Cortex of kidney (tissue), 1 donor: ENCODE measurements at places on chromosomes 7 and 10.

DNA sequence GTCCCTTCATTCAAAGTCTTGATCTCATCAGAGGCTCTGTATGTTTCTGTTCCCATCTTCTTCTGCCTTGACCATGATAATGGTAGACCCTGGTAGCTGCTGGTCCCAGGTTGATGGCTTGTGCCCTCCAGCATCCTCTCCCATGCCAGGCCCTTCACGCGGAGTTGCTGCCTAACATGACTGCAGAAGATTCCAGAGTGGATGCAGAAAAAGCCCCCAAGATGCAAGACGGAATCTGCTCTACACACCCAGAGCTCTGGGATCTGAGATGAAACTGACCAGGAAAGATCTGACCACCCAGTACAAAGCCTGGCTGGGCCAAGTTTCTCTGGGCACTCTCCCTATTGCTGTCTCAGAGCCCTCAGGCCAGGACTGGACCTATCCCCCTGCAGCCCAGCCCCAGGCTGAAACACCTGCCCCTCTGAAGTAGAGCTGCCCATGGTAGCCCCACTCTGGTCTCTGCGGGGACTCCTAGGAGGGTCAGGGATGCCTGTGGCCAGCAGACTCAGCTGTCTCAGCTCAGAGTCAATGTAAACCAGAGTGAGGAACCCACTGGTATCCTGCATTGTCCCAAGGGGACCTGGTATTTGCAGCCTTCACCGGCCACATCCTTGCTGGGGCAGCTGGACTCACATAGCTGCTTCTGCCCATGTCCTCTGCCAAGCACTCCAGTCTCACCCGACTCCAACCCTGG is 9.5 kb upstream of the FRMD4A start:
- no peak for DNase-seq

DNA sequence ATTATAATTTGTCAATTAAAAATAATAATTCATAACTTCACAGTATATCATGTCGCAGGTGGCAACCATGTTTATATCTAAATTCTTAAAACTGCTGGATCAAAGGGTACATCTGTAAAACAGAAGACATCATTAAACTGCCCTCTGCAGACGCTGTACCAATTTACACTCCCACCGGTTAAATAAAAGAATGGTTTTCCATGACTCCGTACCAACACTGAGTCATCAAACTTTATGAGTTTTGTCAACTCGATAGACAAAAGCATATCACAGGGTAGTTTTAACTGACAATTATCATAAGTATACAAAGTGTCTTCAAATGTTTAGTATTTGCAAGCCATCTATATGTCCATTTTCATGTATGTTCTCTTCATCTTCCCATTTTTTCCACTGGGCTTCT is 5.7 kb upstream of the GSTK1 start:
- DNase-seq, result no peak

- no peak for DNase-seq
Measured at GRCh38 chr10:396107-396506, 260.9 kb downstream of the ZMYND11 start.

DNA sequence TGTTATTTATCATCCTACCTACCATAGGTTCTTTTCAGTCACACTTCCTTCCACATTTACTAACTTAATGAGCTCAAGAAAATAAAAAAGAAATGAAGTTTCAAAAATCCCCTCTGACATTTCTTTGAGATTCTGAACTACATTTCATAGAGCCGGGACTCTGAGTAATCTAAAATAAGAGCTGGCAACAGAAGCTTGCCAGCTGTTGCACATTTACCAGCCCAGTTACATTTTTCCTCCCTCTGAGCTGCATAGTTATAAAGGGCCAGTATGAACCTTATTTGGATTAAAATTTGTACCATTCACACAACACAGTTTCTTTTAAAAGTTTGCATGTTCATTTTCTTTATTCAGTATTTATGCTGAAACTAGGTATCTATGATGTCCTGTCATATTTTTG is 119.5 kb upstream of the CAV2 start:
- DNase-seq, result no peak

DNA sequence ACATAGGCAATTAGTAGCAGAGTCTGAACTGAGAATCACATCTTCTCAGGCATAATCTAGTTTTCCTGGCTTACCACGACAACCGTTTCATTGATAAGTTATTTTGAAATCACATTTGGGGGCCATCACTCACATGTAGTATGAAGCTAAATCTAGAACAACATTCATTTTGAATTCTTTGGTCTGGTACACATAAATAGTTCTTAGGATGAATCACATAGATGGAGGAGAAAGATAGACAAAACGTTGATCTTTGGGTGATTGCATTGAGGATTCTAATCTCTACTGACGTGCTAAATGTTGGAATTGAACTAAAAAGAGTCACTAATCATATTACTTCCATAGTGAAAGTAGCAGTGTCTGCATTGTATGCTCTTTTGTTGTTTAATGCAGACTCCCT is 1022.6 kb downstream of the LRMDA start:
- no peak for DNase-seq

DNA sequence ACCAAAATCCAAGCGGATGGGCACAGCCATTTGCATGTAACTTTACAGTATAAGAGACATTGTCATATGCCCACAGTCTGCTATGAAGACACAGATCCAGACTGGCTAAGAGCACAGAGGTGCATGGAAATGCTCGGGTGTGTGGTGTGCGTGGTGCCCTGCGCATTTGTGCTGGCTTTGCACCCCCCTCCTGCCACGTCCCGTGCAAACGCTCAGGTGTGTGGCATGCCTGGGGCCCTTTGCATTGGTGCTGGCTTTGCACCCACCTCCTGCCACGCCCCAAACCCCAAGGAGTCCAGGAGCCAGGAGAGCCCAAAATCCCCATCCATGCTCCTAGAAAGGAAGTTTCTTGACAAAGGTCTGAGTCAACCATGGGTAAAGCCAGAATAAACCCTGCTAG is 306.2 kb downstream of the PTPRN2 start:
- DNase-seq, result no peak

DNA sequence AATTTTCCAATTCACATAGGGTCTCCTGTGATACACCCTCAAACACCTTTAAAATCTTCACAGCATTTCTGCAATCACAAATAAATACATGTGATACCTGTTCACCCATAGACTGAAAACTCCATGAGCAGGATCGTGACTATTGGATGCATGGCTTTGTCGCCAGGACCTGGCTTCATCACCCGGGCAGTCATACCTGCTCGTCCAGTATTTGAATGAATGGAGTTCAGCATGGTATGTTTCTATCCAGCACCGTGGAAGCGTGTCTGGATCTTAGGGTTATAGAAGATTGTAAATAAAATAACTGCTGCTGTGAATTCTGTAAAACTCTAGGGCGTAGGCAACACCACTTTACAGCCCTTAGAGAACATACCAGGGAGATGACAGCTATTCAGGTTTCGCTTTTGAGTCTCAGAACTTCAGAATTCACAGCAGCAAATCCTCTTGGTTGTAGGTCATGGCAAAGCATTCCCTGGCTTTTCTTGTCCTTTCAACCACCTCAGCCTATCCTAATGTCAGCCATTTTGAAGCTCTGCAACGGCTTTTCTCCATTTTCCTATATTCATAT is 47.4 kb upstream of the USP6NL start:
- no peak for DNase-seq

DNA sequence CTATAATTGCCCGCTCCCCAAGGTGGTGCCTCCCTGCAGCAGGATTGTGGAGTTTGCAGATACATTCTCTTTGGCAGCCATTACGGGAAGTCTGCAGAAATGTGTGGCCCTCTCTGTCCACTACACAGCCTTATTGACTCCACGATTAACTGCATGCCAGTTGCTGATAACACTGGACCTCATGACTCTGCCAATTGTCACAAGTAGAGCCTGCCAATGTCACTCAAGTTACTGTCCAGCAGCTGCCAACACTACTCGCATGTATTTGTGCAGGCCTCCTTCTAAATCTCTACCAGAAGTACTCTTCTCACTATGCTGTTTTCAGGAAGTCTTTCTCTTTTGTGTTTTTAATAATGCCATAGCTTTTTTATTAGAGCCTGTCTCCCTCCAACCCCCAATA is 128.8 kb downstream of the PPP1R3A start:
- DNase-seq, result no peak

DNA sequence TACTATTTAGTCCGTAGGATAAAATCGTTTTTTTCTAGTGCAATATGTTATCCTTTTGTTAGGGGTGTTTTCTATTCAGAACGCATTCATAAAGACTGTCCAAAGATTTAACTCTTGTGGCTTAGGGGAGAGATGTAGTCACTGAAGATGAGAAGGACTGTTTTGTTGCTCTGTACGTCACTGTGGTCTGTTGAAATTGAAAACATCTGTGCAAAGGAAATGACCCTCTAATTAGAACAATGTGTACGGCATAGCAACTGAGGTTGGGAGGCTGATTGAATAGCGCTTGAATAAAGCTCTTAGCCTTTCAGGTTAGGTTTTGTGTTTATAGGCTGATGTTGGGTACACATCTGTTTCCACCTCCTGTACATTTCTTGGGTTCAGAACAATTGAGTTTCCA is 453.4 kb upstream of the AKR1E2 start:
- DNase-seq, result no peak

DNA sequence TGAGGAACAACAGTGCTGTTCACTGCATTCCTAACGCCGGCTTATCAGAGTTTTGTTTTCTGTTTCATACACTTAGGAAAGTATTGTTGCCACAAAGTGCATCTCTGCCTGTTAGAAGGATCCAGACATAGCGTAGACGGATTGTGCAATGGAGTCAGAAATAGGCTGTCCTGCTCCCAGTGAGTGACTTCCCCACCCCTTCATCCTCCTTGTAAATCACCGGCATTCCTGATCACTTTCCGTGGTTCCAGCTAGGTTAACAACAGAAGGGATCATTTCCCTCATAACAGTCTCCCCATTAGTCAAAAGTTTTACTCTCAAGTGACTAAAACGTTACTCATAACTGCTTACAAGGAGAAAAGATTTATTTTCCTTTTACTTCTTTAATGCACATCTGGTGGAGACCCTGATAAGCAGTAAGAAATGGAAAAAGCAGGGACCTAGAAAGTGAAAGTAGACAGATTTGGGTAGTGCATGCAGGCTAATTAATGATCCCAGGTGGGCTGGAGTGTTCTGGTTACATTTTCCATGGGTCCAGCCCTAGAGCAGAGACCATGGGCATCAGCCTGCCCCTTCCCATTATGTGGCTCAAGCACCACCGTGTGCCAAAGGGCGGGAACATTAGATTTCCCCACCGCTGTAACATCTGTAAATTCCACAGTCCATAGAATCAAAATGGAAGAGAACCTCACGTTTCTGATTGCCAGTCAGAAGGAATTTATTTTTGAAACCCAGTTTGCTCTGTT is 395.1 kb upstream of the GALNT17 start:
- no peak for DNase-seq

DNA sequence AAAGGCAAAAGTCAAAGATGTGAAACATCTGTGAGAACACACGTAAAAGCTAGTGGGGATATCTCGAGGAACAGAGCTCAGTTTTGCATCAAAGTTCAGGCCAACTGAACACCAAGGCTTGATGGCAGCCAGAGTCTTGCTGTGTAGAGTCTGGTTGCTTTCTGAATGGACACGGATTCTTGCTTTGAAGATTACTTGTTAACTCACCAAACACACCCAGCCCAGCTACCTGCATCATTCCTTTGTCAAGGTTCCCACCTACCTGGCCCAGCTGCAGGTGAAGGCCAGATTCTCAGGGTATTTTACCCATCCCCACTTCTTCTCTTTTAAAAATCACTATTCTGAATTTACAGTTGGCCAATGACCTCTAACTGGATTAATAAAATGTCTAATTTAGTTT is 174.4 kb upstream of the PHYHIPL start:
- DNase-seq, result no peak

- DNase-seq, result no peak
Measured at GRCh38 chr10:126432507-126432906, 44.2 kb upstream of the ADAM12 start.

GRCh38 chr10:30759423-30759822 is 129.9 kb upstream of the LYZL2 start:
- no peak for DNase-seq

GRCh38 chr10:62651341-62651740 is 153.2 kb upstream of the ADO start:
- DNase-seq, result no peak
